ENCODE measurements at places on chromosomes 1 and 21. TPM values are rescaled to one million over a fixed set of nuclear protein-coding genes. Genes with fewer than 3 reads are reported as not detected.

- no peak within 1 kb of the TSS for H3K4me3 ChIP-seq
- H3K4me1 ChIP-seq = no peaks in the 10 kb centered on the region
- no peaks in the 10 kb centered on the region for H3K36me3 ChIP-seq
- no peak within 1 kb of the TSS for H3K27ac ChIP-seq
- no peak for DNase-seq
Measured at GRCh38 chr1:151853411-151853943, at the start of gene THEM5. THEM5 (minus strand) TSS chr1:151853712; CDS start chr1:151853565, 147 bp downstream.

TMEM82 gene
- total RNA-seq = not detected

CHRM3 gene
- total RNA-seq = 0.22 TPM

ATP1A2 gene
- not detected for total RNA-seq

DNA sequence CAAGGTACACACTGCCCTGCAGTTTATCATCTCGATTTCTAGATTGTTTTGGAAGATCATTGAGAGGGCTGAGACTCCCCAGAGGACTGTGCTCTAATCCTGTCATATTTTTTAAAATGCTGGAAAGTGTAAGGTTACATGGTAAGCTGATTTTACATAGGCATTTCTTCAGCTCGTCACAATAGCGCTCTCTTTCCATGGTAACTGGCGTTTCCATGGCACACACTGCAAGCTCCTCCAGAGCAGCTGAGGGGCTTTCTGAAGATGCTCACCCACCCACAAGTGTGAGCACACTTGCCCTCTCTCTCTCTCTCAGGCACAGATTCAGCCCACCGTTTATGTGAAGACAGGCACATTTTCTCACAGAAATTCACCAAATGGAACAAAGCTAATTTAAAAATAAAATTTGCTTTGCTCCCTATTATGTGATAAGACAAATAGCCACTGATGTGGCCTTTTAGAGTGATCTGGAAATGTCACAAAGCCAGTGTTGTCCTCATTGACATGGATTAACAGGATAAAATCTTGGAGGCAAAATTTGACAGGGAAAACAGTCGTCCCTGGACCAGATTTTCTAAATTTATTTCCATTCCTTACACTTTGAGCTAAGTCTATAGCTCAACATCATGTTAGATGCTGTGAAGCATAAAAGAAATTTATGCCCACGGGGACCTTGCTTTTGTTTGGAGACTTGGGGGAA, 421.5 kb downstream of the RWDD3 start:
- H3K4me3 ChIP-seq = no peak overlapping the region
- H3K27ac ChIP-seq = no peak overlapping the region
- H3K36me3 ChIP-seq = no peaks in the 10 kb centered on the region
- no peak for DNase-seq
- H3K27me3 ChIP-seq = no peaks in the 10 kb centered on the region
- no peaks in the 10 kb centered on the region for H3K4me1 ChIP-seq

DNA sequence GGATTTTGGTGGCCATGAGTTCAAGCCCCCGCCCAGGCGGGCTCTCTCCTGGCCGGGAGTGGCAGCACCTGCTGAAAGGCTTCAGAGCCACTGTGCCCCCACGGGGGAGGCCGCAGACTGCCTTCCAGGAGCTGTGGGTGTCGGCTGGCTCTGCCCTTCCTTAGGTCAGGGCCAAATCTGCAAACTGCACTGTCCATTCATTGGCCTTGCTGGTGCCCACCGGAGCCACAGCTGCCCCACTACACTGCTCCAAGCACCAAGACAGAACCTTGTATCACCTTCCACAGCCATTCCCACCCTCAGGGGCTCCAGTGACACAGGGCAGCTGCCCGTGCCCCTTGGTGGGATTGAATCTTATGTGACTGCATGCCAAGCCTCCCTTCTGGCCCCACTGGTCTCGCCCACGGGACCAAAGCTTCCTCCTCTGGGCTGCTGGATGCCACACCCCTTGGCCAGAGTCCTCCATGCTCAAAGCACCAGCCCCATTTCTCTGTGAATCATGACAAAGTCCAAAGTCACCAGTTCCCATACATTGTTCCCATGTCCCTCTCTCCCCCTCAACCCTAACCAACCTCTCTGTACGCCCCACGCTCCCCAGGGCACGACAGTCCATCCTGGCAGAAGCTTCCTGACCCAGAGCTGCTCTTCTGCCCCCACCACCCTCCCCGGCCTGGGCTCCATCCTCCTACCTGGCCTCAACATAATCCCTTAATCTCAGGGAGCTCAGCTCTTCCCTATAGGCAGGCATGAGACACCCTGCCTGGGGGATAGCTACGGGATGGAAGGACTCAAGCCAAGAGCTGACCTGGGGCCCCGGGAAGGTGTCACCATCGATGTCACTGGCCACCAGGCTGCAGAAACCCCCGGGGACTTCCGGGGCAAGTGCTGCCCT, 20.9 kb upstream of the GPR153 start:
- no peak overlapping the region for H3K4me3 ChIP-seq
- H3K4me1 ChIP-seq = peaks cover 5% of the 10 kb centered on the region
- DNase-seq = no peak
- no peaks in the 10 kb centered on the region for H3K36me3 ChIP-seq

DNA sequence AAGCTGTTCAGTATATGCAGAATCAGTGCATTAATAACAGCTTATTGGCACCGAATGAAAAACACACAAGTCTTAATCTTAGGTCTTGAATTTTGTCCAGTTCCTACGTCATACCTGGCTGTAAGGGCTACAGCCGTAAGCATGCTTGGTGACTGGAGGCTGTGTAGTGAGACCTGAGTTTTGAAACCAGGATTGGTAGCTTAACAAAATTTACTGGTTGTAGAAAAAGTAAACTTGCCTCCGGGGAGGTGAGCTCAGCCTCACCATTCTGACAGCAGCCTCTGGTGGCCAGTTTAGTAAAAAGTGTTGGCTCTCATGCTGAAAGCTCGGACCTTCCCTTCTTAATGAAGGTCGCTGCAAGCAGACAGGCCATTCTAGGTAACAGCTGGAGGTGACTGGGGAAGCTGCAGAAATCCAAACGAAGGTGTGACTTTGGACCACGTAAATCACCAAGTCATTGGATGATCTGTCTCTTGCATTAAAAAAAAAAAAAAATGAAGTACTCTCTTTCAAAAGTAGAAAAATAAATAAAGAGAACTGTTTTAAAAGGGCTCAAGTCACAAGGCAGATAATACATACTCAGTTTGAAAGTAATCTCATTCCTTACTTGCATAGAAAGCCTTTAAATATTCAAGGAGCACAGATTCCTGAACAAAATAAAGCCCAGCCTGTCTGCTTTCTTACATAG, 48.9 kb downstream of the HLCS start:
- no peak overlapping the region for H3K27ac ChIP-seq
- H3K4me3 ChIP-seq = no peak overlapping the region
- peaks cover 26% of the 10 kb centered on the region for H3K36me3 ChIP-seq
- DNase-seq = no peak

GRCh38 chr1:16184557-16185303, 27.7 kb downstream of the ARHGEF19 start:
- no peak overlapping the region for H3K27ac ChIP-seq
- H3K36me3 ChIP-seq = no peaks in the 10 kb centered on the region
- no peak for DNase-seq
- peaks cover 2% of the 10 kb centered on the region for H3K4me1 ChIP-seq

- no peak for DNase-seq
- no peaks in the 10 kb centered on the region for H3K27me3 ChIP-seq
- H3K27ac ChIP-seq = no peak overlapping the region
- H3K4me3 ChIP-seq = no peak overlapping the region
- no peaks in the 10 kb centered on the region for H3K4me1 ChIP-seq
Measured at GRCh38 chr1:196366817-196367495, 241.3 kb downstream of the KCNT2 start.

Measured in naive thymus-derived CD8-positive, alpha-beta T cell (primary cell).